HAP-1 (cell line): ENCODE measurements at places on chromosomes 5 and 9.

DNA sequence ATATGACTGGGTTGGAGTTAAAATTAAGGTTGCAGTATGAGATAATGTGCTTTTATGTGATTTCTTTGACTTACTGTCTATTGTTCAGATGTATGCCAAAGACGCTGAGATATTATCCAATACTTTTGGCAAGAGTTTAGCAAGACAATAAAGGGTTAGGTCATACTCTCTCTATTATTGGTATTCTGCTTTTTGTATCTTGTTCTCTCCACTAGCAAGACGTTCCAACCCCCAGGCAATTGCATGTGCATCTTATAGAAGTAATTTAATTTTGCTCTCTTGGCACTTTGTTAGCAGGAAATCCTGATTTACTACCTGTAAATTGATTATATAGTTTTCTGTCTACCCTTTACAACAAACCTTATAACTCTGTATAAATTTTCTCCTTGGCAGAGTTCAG lies 1093.6 kb downstream of the CDH9 start:
- DNase-seq = peak; percentile 64

DNA sequence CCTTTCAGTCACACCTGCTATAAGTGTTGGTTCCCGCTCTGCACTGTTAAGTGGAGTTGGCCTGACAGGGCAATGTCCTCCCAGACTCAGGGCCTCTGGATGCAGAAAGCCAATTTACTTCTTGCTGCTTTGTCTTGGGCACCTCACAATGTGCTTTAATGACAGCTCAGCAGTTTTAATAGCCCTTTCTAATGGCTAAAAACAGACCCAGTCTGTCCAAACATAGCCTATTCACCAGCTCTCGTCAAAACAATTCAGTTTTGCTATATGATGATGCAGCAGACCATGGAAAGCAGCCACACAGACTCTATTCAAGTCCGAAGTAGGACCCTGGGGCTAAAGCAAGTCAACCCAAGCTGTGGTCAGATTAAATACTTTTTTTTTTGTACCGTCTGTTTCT lies 529.1 kb upstream of the SEMA6A start:
- DNase-seq = peak; percentile 96

GRCh38 chr9:123049589-123050222 lies 16.2 kb downstream of the GPR21 start:
- no peak for DNase-seq

- no peak for DNase-seq
Observed at GRCh38 chr5:176540476-176540899, 3.3 kb upstream of the RNF44 start.

DNA sequence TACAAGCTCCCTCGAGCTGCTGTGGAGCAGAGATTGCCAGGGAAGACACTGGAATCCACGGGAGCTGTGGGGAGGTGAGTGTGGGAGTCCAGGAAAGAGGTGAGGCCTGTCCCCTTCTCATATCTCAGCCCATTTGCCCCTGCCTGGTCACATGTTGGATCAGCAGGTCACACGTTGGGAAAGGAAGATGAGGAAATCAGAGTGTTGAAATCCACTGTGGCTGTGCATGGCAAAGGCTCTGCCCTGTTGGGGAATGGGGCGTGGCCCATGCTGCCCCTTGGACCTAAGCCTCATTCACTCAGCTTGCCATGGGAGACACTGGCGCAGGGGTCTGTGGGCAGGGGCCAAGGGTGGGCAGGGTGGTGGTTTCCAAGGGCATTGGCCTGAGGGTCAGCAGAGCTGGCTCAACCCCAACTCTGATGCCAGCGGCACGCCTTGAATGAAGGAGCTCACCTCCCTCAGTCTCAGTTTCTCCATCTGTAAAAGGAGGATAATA lies 85.4 kb upstream of the CPEB4 start:
- no peak for DNase-seq

GRCh38 chr9:87481890-87482855 lies 15.5 kb upstream of the DAPK1 start:
- no peak for DNase-seq
